ENCODE measurements at places on chromosomes 7 and 10. TPM values are rescaled to one million over a fixed set of nuclear protein-coding genes. Genes with fewer than 3 reads are reported as not detected.

MMD2 gene
- total RNA-seq = not detected

DNA sequence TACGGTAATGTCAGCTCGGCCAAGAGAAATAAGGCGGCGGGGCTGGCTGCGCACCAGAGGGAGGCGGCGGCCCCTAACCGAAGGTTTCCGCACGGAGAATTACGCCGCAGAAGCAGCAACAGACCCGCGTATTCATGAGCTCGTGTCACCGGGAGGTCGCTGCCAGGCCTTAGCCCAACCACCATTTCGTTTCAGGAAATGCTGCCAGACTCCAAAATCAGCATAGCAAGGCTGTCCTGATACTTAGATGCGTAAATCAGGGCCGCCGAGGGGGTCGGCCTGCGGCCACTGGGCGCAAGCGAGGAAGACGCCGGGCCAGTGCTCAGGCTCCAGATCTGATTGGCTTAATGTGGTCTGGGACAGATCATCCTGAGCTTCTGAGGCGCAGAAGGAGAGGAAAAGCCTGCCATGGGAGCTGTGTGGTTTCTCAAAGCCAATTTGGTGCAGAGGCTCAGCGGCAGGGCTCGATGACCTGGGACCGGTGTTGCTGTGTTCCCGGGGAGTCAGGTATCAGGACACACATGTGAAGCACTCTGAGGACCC, 247.9 kb downstream of the BAMBI start:
- no peak overlapping the region for H3K27ac ChIP-seq
- no peaks in the 10 kb centered on the region for H3K4me1 ChIP-seq
- no peak overlapping the region for H3K4me3 ChIP-seq
- H3K27me3 ChIP-seq = peaks cover 23% of the 10 kb centered on the region

GRCh38 chr10:131888186-131888604, 12.6 kb upstream of the PPP2R2D start:
- no peak overlapping the region for H3K4me3 ChIP-seq
- peaks cover 7% of the 10 kb centered on the region for H3K27me3 ChIP-seq
- DNase-seq = no peak
- no peaks in the 10 kb centered on the region for H3K4me1 ChIP-seq
- H3K27ac ChIP-seq = no peak overlapping the region

GRCh38 chr7:51198654-51199053, 118.0 kb downstream of the COBL start:
- H3K27ac ChIP-seq = no peak overlapping the region
- no peaks in the 10 kb centered on the region for H3K36me3 ChIP-seq
- no peak overlapping the region for H3K4me3 ChIP-seq

ARHGEF5 gene
- total RNA-seq = 0.88 TPM

AGAP6 gene
- 12.3 TPM for total RNA-seq

DNA sequence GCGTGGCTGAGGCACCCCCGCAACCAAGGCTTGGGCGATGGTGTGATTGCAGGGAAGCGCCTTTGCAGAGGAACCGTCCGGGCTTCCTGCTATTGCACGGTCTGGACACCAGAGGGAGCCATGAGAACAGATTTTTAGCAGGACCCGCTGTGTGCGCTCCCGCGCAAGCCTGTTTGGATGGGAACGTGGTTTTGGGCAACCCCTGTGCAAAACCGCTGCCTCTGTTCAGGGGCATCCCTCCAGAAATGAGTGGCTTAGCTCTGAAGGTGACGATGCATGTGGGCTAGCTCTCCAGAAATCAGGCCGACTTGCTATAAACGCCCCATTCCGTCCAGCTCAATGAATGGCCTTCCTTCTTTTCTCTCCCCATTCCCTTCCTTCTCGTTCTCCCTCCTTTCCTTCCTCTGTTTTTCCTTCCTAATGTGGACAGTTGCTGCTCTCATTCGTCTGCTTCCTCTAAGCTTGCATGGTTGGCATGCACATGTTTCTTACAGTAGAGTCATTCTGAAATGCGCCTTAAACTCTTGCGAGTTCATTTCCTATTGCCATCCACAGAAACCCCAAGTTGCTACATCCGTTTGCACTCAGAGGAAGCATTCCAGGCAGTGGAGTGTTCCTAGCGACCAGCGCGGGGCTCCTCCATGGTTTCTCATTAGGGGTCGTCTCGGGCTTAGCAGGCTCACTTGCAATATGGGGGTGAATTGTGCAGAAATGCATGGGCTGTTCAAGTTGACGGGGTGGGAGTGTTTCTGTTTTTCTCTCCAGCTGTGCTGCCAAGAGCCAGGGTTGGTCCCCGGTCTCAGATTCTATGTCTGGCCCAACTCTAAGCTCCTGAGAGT, 302.5 kb upstream of the GALNT17 start:
- no peaks in the 10 kb centered on the region for H3K4me1 ChIP-seq
- H3K4me3 ChIP-seq = no peak overlapping the region
- H3K27ac ChIP-seq = no peak overlapping the region
- peak; percentile 24 for DNase-seq

DNA sequence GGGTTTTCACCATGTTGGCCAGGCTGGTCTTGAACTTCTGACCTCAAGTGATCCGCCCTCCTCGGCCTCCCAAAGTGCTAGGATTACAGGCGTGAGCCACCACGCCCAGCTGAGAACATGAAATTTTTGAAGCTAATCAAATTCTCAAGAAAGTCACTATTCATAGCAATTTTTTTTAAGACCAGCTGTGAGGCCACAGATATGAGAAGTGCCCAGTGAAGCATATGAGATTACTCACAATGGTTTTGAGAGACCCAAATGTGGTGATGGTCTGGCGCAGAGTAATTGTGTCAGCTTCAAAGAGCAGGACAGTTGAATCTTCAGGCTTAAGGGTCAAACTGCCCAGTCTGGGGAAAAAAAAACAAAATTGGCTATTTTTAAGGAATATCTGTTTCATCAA, 16.2 kb downstream of the NCOA4 start:
- H3K27ac ChIP-seq = no peak overlapping the region
- peaks cover 17% of the 10 kb centered on the region for H3K4me1 ChIP-seq
- H3K27me3 ChIP-seq = no peaks in the 10 kb centered on the region
- H3K4me3 ChIP-seq = no peak overlapping the region
- DNase-seq = no peak

AGR3 gene
- not detected for total RNA-seq

CDK13 gene
- 56.7 TPM for total RNA-seq

DNA sequence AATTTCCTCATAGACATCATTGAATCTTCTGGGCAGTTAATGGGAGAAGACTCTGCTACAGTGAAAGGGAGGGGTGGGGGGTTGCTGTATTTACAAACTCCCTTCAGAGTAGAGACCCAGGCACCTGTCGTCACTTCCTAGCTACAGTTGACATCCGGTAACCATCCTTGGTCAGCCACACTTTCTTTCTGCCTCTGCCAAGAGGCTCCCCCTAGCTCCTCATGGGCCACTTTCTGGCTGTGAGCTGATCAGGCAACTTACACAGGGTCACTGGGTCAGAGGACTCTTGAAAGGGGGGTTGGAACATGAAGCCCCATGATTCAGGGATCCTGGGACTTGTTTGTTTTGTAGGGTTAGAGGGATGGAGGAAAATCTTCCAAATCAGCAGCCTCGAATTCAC, 1.2 kb downstream of the TECPR1 start:
- no peaks in the 10 kb centered on the region for H3K27me3 ChIP-seq
- no peaks in the 10 kb centered on the region for H3K36me3 ChIP-seq
- peak; percentile 35 for DNase-seq
- peaks cover 47% of the 10 kb centered on the region for H3K4me1 ChIP-seq
- no peak overlapping the region for H3K4me3 ChIP-seq
- peak overlapping the region; percentile 58 for H3K27ac ChIP-seq

SLC35G1 gene
- 3.3 TPM for total RNA-seq

- H3K27ac ChIP-seq = no peak overlapping the region
- DNase-seq = no peak
- no peaks in the 10 kb centered on the region for H3K27me3 ChIP-seq
- no peaks in the 10 kb centered on the region for H3K36me3 ChIP-seq
These were observed 64.0 kb downstream of the CDK14 start for GRCh38 chr7:90660100-90660499.

DNA sequence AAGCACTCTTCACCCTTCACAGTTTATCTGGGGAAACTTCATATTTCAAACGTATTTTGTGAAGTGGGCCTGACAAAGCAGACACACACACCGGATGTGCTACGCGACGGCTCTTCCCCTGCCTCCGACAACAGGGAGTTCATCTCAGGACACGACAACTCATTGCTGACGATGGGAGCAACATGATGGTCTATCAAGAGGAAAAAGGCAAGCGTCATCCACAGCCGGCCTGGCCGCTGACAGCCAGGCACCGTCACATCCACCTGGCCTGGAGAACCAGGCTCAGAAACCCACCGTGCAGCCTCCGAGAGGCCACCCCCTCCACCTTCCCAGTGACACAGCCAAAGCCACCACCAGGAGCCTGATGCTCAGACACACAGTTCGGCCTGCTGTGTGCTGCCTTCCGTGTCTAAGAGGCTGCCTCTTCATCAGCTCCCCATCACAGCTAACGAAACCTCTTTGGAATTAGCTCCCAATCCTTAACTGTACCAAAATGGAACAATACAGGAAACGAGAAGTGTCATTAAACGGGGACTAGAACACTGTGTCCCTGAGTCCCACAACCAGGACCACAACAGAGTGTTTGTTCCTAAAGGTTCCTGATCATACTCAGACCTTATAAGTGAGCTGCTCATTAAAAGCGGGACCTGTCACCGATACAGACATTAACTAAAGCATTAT, 76.7 kb downstream of the SFMBT2 start:
- no peak for DNase-seq
- H3K27me3 ChIP-seq = no peaks in the 10 kb centered on the region
- H3K4me3 ChIP-seq = no peak overlapping the region
- H3K4me1 ChIP-seq = no peaks in the 10 kb centered on the region
- no peak overlapping the region for H3K27ac ChIP-seq

RAB11FIP2 gene
- total RNA-seq = 8.6 TPM

DNA sequence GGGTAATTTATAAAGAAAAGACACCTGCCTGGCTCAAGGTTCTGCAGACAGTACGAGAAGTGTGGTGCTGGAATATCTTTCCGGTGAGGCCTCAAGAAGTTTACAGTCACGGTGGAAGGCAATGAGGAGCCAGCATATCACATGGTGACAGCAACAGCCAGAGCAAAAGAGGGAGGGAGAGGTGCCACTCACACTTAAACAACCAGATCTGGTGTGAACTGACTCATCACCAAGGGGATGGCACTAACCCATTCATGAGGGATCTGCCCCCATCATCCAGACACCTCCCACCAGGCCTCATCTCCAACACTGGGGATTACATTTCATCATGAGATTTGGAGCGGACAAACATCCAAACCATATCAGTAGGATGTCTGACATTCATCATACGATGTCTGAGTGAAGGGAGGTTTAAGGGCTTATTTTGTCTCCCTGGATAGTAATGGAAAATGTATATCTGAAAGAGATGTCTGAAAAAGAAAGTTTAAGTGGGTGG, 23.5 kb upstream of the KBTBD2 start:
- DNase-seq = no peak
- no peak overlapping the region for H3K27ac ChIP-seq
- no peaks in the 10 kb centered on the region for H3K27me3 ChIP-seq
- H3K4me1 ChIP-seq = no peaks in the 10 kb centered on the region

NRG3 gene
- total RNA-seq = 3.9 TPM

CD36 gene
- 0.58 TPM for total RNA-seq

DNA sequence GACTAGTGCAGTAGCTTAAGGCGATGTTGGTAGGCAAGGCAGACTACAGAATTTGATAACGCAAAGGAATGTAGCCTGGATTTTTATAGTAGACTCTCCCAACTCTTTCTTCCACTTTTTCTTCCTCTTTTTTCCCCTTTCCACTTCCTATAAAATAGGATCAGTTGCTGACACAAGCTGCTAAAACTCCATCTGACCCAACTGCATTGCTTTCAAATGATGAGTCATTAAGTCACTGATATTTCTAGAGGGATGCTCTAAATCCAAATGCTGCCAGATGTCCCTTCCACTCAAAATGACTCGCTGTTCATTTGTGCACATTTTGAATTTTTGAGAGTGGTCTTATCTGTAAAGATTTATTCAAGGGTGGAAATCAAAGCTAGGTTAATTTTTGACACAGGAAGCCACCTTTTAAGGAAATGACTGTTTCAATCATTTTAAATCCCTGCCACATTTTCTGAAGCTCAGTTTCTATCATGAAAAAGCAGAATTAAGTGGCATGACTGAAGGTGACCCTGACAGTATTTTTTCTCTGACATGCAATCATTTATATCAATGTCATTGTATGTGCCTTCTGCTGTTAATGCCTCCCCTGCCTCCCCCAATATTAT, 25.8 kb upstream of the SFMBT2 start:
- no peak for DNase-seq
- no peaks in the 10 kb centered on the region for H3K36me3 ChIP-seq
- no peaks in the 10 kb centered on the region for H3K27me3 ChIP-seq
- no peak overlapping the region for H3K27ac ChIP-seq

GRCh38 chr7:115128154-115128553, 206.3 kb downstream of the MDFIC start:
- H3K4me1 ChIP-seq = no peaks in the 10 kb centered on the region
- no peaks in the 10 kb centered on the region for H3K36me3 ChIP-seq
- H3K27ac ChIP-seq = no peak overlapping the region
- no peak for DNase-seq

DNA sequence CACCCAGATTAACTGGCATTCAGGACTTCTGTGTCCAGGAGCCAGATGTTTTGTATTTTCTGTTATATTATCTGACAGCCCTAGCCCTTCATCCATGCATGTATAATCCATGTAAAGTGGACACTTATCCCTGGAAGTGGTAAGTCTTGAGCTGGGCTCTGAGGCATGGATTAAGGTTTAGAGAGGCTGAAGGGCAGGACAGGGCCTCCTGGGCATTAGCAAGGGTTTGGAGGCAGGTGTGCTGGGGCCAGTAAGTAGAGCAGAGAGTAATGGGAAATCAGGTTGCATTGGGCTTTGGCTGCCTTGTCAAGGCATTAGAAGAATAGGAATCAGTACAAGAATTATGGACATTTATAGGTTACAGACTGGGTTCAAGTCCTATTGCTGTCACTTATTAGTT, 138.0 kb downstream of the DYNC1I1 start:
- no peak for DNase-seq
- no peaks in the 10 kb centered on the region for H3K4me1 ChIP-seq
- H3K27me3 ChIP-seq = peaks cover 7% of the 10 kb centered on the region
- H3K27ac ChIP-seq = no peak overlapping the region
- H3K36me3 ChIP-seq = no peaks in the 10 kb centered on the region
- H3K4me3 ChIP-seq = no peak overlapping the region

- no peak overlapping the region for H3K27ac ChIP-seq
- no peaks in the 10 kb centered on the region for H3K36me3 ChIP-seq
- no peak for DNase-seq
- no peak overlapping the region for H3K4me3 ChIP-seq
- H3K27me3 ChIP-seq = peaks cover 35% of the 10 kb centered on the region
These were observed 36.1 kb upstream of the ZNF518A start for GRCh38 chr10:96093948-96094347.

GRCh38 chr7:155987681-155988235, 175.5 kb upstream of the SHH start:
- no peaks in the 10 kb centered on the region for H3K36me3 ChIP-seq
- DNase-seq = no peak
- no peak overlapping the region for H3K4me3 ChIP-seq
- H3K27me3 ChIP-seq = no peaks in the 10 kb centered on the region
- no peak overlapping the region for H3K27ac ChIP-seq

DNA sequence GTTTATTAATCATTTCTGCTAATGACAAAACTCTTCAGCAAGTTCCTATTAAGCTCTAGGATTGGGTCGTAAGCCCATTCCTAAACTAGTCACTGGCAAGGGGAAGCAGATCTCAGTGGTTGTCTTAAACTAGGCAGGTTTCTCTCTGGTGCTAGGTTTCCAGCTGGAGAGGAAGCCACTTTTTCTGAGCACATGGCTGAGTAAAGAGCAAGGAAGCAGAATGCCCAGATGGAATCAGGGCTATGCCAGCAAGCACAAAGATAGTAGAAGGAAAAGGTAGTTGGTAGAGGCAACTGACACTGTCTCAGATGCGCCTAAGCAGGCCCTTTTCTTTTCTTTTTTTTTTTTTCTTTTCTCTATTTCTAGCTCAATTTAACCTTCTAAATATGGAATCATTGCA, 224.9 kb downstream of the EXOC4 start:
- no peaks in the 10 kb centered on the region for H3K36me3 ChIP-seq
- no peaks in the 10 kb centered on the region for H3K27me3 ChIP-seq
- no peak overlapping the region for H3K27ac ChIP-seq
- H3K4me3 ChIP-seq = no peak overlapping the region
- no peak for DNase-seq

All from endothelial cell of umbilical vein (primary cell).